Aorta (tissue), 5 donors: ENCODE measurements at places on chromosomes 13 and 19. TPM values are rescaled to one million over a fixed set of nuclear protein-coding genes. Genes with fewer than 3 reads are reported as not detected.

- no peak for DNase-seq
These were observed 2.6 kb downstream of the MED26 start for GRCh38 chr19:16625163-16625958.

DNA sequence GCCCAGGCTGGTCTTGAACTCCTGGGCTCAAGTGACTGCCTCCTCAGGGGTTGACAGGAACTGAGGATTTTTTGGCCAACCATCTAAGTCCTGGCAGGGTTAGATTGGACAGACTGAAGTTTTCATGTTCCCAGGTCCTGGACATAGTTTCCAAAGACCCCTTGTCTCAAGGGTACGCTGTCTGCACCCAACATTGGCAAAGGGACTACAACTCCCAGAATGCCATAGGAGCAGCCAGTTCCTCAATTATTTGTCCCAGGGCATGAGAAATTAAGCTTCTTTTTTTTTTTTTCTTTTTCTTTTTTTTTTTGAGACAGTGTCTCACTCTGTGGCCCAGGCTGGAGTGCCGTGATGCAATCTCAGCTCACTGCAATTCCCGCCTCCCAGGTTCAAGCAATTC is 6.9 kb downstream of the GYS1 start:
- DNase-seq, result no peak

DNA sequence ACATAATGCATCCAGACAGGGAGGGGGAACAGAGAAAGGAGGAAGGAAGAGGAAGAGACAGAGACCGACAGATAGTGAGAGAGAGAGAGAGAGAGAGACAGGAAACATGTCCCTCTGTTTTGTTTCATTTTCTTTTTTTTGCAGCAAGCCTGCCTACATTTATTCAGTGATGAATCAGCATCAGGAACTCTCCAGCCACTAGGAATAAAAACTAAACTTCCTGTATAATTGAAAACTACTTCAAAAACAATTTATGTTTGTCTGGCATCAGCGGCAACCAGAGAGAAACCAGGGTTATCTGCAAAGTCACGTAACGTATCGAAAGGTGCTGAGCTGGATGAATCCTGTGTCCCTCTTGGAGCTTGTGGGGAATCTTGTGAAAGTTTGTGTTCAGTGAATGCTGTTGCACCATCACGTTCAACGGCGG is 148.6 kb upstream of the SOX21 start:
- no peak for DNase-seq

- DNase-seq, result no peak
These were observed 1.3 kb downstream of the SHISA7 start for GRCh38 chr19:55441692-55442321.

DNA sequence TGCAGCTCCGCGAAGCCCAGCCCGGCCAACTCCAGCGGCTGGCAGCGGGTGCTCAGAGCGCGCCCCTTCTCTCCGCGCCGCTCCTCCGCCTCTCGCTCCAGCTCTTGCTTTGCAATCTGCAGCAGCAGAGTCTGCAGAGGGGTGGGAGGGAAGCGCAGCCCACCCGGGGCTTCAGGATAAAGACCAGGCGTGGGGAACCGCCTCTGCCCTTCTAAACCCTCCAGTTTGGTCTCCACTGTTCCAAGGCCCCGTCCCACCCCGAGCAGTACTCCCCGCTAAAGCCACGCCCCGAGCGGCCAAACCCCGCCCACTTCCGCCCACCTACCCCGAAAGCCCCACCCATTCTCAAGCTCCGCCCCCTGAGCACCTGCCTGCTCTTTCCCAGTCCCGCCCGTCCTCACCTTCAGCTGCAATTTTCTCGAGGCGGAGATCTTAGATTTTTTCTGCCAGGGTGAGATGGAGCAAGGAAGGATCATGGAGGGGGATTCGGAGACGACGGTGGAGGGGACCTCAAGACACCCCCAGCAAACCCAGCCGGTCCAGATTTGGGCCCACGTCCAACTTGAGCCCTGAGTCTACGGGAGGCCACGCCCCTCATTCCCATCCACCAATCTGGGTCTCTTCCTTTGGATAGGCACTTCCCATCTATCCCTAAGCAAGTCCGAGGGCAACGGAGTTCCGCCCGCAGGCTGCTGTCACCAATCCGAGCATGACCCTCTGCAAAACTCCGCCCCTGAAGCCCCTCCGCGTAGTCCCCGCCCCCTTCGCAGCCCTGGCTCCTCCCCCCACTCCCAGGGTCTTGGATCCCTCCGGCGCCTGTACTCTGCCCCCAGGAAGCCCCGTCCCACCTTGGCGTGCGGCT is 1.1 kb downstream of the TNNI3 start:
- DNase-seq, result no peak

GRCh38 chr19:33064792-33065550 is at the start of gene RHPN2:
TSS of gene RHPN2 (minus strand) at chr19:33064888. CDS start at chr19:33064852, 36 bp downstream.
- DNase-seq, result peak; percentile 59

DNA sequence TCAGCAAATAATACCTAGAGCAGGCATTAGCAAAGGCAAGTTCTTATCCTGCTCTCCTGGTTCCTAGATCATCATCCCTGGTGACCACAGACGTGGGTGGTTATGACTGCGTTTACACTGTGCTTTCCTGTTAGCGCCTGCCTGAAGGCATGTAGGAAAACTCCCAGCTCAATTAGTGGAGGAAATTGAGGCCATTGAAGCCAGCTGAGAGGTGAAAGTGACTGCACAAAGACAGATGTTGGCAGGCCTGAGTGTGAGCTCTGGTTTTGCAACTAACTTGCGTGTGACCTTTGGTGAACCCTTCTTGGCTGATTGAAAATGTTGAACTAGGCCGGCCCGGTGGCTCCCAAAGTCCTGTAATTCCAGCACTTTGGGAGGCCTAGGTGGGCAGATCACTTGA is 17.5 kb upstream of the NWD1 start:
- no peak for DNase-seq

ATCAY gene
- not detected for total RNA-seq
